Central memory CD4-positive, alpha-beta T cell (primary cell): ENCODE measurements at places on chromosomes 7 and 10.

DNA sequence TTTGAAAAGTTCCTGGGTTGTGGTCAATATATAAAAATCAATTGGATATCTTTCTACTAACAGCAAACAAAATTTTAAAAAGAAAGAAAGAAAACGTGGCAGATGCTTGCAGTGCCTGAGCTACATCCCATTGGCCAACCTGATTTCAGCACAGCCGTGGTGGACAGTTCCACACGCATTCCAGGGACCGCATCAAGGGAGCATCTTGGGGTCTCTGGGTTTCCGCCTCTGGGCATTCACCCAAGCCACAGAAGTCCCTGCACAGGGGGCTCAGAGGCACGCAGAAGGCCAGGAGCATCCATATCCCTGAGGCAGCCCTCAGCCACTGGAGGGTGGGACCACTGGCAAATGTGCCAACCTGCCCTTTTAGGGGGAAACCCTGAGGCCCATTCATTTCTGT is 254.5 kb upstream of the RNF32 start:
- no peak for DNase-seq

DNA sequence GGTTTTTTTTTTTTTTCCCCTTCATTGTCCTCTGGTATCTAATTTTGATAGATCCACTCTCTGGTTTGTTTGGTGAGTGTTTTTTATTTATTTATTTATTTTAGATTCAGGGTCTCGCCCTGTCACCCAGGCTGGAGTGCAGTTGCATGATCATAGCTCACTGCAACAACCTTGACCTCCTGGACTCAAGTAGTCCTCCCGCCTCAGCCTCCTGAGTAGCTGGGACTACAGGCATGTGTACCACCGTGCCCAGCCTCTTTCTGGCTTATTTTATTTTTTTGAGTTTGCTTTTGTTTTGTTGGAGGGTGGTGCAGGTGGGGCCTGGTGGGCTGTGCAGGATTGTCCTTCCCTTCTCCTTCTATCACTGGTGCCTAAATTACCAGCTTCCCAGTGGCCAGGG is 187.2 kb upstream of the SH2B2 start:
- no peak for DNase-seq

GRCh38 chr7:11950942-11951341 is 118.9 kb upstream of the THSD7A start:
- no peak for DNase-seq

- no peak for DNase-seq
These were observed 11.5 kb downstream of the OR6B1 start for GRCh38 chr7:144011458-144012230.

DNA sequence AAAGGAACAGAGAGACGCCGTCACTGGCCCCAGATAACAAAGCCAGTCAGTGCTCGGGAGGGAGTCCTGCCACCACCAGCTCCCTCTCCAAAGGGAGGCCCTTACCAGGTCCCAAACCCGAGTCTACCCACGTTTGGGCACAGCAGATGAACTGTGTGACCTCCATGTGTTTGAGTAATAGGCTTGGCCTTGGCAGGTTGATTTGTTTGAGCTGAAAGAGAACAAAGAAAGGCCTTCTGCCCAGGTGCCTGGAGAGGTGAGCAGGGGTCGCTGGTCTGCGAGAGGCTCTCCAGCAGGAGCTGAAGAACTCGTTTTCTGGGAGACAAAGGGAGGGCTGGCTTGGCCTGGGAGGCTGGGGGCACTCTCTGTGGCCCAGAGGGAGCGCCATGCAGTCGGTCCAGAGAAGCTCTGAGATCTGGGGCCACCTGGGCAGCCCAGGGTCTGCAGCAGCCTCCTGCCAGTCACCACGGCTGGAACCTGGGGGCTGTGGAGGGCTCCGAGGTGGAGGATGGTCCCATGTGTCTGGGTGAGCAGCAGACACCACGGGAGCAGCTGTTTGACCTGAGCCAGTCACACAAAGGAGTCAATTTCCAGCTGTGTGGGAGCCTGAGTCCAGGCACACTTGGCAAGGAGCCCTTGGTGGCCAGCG is 99.7 kb downstream of the PAXIP1 start:
- no peak for DNase-seq

DNA sequence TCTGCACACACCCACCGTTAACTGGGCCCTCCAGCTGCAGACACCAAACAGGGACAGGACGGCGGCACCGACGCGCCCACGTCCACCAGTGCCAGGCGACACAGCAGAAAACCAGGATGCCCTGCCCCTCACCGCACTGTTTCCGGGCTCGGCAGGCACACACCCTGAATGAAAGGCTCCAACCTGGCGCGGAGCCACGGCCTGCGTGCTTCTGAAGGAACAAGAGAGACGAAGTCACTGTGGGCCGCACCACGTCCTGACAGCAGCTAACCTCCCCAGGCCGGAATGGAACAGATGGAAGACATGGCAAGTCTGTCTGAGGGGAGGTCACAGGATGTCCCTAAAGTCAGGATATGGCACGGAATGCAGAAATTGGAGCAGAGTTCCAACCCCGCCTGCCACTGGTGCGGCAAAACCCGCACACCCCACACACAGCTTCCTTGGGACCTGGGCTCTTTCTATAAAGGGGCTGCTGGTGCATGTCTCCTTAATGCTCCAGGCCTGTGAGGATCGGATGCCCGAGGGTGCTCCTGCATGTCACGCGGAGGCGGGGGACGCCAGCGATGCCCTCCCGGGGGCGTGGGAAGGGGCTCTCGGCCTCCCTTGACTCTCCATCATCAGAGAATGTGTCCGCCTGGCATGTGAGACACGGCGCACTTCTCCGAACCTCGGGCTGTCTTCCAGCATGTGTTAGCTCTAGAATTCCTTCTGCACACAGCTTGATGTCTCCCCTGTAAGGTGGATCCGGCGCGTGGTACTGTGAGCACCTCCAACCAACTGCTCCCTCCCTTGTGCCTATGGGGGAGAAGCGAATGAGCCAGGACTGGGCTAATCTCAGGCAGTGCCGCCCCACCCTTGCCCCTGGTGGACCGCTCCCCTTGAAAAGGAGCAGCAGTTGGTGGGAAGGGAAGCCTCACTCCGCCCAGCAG is 3.9 kb upstream of the GPER1 start:
- DNase-seq, result no peak

DNA sequence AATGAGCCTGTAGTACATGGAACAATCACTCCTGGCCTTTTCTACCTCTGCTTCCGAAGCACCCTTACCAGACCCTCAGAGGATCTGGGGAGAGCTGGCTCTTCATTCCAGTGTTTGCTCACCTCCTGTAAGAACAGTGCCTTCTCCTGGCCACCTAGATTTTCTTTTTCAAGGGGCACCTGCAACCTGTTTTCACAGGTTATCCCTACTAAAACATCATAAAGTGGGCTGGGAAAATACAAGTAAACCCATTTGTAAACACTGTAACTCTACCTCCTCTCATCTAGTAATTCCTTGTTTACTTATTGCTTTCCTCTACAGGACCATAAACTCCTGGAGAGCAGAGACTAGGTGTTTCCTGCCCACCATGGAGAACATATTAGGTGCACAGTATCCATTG is 1.1 kb downstream of the PIK3AP1 start:
- no peak for DNase-seq

DNA sequence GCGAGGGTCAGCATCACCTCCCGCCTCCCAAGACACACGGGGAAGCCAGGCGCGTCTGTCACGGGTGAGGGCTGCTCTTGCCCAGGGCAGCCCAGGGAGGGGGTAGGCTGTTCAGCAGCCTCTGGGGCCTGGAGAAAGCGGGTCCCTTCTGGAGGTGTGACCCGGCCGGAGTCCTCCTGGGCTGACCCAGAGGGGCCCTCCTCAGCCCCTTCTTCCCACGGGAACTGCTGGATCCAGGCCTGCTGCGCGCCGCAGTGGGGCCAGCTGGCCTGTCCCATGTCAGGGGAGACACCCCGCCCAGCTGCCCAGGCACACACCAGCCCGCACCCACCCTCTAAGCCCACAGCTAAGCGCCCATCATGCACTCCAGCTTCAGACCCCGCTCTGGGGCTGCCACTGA is 41.8 kb downstream of the INSIG1 start:
- no peak for DNase-seq
